SK-N-SH treated with all-trans-retinoic acid at 6 μM for 48 hours (cell line): ENCODE measurements at places on chromosomes 12 and 14.
A peak's percentile ranks its signal among the peaks of the same experiment; 100 is the strongest.

DNA sequence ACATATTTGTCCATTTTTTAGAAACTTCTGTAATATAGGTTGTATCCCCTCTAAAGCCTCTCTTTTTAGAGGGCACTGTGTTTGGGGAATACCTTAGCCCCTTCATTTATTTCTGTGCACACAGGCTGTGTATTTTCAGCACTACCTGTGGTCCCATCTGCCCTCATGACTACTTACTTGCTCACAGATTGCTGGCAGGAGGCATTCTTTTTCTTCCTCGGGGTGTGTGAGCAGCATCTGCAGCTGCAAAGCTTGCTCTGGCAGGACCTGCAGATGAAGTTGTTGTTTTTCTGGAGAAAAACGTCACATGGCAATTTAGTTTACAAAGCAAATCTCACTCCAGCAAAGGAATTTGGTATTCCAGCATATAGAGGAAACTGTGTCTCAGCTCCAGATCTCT is 24.3 kb downstream of the ANG start:
- no peak for ATAC-seq

DNA sequence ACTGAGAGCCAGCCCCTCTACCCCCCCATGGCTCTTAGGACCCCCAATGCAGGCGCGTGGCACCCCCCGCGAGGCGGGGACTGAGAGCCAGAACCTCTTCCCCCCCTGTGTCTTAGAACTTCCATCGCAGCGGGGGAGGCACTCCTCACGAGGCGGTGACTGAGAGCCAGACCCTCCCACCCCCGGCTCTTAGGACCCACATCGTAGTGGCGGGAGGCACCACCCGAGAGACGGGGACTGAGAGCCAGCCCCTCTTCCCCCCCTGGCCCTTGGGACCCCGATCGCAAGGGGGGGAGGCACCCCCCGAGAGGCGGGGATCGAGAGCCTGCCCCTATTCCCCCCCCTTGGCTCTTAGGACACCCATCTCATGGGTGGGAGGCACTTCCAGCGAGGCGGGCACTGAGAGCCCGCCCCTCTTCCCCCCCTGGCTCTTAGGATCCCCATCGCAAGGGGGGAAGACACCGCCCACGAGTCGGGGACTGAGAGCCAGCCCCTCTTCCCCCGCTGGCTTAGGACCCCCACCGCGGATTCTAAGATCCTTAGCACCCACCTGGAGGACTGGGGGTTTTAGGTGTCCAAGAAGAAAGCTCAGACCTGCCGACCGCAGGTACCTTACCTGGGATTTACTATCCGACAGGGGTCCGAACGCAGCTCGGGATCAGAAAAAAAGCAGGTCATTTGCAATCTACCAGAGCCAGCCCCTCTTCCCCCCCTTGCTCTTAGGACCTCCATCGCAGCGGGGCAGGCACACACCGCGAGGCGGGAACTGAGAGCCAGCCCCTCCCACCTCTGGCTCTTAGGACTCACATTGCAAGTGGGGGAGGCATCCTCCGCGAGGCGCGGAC is 44.9 kb downstream of the DDX11 start:
- peak; percentile 74 for ATAC-seq

- ATAC-seq, result no peak
These were observed 1071.2 kb upstream of the USP15 start for GRCh38 chr12:61188801-61189595.

DNA sequence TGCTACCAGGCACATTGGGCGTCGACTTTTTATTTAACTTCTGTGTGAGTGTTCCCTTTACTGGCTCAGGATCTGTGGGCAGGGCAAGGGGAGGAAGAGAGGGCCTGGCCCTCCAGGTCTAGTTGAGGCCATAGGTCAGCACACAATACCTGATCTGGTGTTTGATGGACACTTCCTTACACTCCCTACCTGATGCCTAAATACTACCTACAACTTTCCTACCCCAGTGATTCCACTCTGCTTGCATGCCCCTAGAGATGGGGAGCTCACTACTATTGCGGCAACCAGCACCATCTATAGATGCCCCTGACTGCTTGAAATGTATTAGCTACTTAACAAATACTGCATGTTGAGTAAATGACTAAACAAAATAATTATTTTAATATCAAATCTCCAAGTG is 20.8 kb upstream of the BEGAIN start:
- no peak for ATAC-seq

DNA sequence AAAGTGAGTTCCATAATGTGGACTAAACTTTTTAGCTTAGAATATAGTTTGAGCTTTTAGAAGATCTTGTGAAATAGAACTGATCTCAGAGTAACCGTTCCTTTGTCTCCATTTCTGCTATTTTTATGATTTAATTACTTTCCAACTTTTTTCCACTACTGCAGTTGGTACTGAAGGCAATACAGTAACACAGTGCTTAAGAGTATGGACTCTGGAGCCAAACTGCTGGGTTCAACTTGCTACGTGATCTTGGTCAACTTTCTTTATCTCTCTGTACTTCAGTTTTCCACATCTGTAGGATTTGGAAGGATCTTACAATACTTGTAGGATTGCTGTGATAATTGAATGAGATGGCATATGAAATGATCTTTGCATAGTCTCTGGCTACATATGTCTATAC is 40.9 kb downstream of the ATXN7L3B start:
- no peak for ATAC-seq

- ATAC-seq, result no peak; the same call in 2 of the 3 replicates
These were observed 16.6 kb upstream of the SLC38A2 start for GRCh38 chr12:46389031-46389616.

DNA sequence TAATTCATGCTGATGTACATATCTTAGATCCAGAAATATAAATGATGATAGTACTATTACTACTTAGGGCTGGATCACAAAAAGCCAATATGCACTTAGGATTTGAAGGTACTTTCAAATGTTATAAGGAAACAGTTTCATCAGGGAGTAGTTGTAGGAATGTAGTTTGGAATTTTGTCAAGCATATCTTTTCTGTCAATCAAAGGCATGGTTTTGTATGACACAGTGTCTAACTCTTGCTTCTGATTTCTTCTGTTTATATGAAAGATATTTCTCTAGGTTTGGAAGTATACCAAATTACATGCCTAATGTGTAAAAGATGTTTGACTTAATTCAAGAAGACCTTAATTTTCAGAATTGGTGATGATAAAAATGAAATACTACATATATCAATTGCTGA is 135.7 kb downstream of the RAD51B start:
- ATAC-seq, result no peak

DNA sequence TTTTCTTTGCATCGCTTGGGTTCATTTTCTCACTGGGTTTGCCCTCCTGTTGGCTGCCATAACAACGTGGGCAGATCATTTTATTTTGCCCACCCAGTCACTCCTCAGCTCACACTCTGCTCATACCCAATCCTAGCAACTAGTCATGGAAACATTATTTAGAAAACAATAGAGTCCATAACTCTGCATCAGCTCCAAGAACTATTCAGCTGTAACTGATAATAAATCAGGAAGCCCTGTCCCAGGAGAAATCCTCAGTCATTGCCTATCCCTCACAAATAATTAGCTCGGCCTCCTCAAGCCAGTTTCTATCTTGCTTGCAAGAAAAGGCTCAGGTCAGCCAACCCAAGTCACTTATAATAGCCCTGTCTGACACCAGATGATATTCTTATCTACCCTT is 43.2 kb downstream of the RTN1 start:
- ATAC-seq, result no peak

DNA sequence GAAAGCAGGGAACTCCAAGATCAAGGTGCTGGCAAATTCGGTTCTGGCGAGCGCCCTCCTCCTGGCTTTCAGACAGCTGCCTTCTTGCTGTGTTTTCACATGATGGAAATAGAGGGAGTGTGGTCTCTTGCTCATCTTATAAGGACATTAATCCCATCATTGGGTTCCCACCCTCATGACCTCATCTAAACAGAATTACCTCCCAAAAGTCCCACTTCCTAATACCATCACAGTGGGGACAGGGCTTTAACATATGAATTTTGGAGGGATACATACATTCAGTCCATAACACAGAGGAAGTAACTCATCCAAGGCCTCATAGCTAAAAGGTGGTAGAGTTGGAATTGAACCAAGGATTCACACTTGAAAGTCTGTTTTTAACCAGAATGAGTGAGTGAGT is 28.6 kb downstream of the DYRK2 start:
- ATAC-seq, result no peak

- 0 out of 3 replicates have a peak, but pooled peaks have one; percentile 10 for ATAC-seq
These were observed 4.2 kb upstream of the LRR1 start for GRCh38 chr14:49594347-49595091.

DNA sequence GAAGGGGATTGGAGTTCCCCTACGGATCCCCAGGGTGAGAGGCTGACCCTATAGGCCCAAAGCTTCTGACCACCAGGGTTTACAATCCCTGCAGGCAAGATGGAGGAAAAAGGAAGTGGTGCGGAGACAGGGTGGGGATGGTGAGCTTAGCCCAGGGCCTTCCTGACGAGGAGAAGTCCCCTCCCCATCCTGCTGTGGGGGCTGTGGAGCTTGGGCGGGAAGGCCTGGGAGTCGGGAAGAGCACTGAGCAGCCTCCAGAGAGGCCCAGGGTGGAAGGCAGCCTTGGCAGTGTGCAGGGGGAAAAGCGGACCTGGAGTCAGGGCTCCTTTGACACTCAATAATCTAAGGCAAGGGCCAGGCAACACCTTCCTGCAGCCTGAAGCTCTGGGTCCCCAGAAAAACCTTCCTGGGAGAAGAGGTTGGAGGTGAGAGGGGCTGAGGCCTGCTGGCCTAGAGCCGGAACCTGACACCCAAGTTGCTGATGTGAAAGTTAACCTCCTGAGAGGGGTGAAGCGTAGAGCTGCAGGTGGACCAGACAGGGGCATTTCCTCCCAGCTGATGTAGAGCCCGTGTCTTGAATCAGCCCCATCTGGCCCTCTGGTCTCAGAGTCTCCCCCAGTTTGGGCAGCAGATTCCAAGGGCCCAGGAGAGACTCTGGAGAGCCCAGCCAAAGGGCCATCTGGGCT is 6.0 kb downstream of the HDAC7 start:
- peak; percentile 2 for ATAC-seq

DNA sequence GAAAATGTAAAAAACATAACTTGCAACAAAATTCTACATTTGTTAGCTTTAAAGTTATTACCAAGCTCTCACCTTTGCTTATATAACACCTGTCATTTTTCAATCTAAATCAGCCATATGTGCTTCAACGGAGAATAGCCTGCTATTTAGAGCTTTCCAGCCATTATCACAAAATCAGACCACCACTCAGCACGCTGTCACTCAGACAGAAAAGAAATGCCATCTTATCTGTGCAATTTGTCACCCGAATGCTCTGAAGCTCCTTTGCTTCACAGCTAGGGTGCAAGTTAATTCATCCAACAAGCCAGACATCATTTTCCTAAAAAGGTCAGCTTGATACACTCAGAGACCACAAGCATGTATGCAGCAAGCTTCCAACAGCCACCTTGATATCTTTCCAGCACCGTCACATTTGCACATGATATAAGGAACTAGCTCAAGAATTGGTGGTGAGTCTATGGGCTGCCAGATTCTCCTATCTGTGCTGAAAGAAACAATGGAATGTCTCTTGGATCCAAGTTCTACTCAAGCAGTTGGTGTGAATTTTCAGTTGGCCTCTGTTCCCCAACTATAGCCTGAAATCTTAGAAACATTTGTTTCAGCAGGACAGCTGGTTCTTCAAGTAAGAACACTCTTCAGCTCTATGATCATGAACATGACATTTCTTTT is 20.0 kb upstream of the IFNG-AS1 start:
- no peak for ATAC-seq

DNA sequence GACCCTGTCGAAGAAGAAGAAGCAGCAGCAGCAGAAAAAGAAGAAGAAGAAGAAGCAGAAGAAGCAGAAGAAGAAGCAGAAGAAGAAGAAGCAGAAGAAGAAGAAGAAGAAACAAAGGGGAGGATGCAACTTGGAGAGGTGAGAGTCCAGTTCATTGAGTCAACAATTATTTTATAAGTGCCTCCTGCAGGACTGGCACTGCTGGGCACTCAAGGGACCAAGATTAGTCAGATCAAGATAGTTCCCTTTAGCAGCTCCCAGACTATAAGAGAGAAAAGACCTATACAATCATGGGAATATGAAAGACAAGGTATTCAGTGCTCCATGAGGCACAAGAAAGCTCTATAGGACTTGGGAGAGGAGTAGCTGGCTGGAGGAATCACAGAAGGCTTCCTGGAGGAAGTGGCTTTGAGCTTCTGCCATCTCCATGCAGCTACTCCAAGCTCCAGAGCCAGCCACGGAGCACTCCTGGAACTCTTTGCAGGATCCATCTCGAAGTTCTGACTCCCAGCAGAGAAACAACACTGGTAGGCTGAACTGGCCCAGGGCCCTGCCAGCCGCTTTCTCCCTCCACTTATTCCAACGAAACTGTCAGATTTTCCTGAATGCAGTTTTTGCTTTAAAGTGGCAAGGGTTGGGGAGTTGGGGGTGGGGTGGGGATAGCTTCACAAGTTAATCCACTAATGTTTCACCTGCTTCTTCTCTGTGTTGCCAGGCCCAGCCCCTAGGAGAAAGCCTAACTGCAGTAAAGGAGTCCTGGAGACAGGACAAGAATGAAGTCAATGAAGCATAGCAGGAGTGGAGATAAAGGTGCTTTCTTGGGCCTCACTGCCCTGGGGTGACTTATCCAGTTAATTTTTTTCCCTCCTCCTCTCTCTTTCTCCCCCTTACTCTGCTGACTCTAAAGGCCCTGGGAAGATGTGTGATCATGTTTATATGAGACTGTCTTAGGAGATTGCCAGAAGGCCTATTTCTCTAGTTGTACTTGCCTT is 140.1 kb upstream of the PARP11 start:
- ATAC-seq, result no peak

DNA sequence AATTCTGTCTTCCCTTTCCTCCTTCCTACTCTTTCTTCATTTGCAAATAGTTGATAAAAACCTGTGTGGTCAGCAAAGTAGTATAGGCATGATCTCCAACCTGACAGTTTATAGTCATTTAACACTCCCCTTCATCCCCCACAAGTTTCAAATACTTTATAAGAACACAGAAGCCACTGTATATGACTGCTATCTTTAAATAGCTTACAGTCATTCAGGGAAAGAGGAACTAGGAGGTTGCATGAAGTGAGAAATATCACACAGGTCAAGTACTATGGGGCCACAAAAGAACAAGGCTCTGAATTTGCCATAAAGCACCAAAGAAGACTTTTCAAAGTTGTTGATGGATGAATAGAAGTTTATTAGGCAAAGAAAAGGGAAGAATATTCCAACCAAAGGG is 431.3 kb downstream of the NPAS3 start:
- ATAC-seq, result no peak

- ATAC-seq, result no peak
These were observed 52.5 kb downstream of the RNF34 start for GRCh38 chr12:121452340-121452984.

GRCh38 chr14:90502760-90503159 is 105.9 kb downstream of the CALM1 start:
- no peak for ATAC-seq
